Cardiac muscle cell (in vitro differentiated cells and primary cell): ENCODE measurements at places on chromosomes 5 and 9.
A peak's percentile ranks its signal among the peaks of the same experiment; 100 is the strongest.

DNA sequence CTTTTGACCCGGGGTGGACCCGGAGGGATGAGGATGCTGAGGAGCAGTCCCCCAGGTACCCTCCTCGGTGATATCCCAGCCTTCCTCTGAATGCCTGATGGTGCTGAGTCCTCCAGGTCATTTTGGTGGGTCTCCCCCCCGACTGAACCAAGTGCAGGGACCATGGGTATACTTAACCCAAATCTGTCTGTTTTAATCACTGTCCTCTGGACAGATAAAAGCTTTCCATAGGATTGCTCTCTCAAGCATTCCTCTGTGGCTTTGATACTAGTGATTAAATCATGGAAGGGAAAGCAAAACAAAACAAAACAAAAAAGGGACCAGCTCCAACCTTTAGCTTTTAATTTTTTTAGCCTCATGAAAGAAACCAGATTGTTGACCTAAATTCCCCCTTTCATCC lies 26.0 kb downstream of the PAPPA start:
- no peaks in the 10 kb centered on the region for H3K36me3 ChIP-seq
- no peak overlapping the region for H3K4me3 ChIP-seq
- DNase-seq = no peak
- no peak overlapping the region for H3K27ac ChIP-seq

GRCh38 chr9:132935026-132935425 lies 9.4 kb downstream of the TSC1 start:
- H3K36me3 ChIP-seq = no peaks in the 10 kb centered on the region
- no peak for DNase-seq
- no peaks in the 10 kb centered on the region for H3K27me3 ChIP-seq
- H3K27ac ChIP-seq = no peak overlapping the region

DNA sequence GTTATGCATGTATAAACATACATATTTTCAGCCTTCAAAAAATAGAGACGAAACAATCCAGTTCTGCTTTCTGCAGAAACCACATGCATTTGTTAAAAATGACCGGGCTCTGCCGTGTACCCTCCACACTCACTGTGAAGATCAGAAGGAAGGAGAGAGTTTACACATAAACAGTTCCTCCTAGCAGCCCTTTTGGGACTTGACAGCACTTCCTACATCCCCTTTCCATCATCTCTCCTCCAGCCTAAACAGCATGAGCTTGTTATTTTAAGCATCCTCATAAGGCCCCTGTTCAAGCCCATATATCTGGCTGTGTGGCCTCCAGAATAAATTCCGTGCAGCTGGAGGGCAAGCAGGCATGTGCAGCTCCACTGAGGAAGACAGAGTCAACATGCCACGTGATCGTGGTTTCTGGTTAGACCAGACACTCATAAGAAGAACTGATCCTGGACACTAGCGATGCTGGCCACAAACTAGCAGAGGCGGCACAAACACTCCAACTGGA lies 42.2 kb downstream of the NIPAL4 start:
- no peaks in the 10 kb centered on the region for H3K36me3 ChIP-seq
- no peaks in the 10 kb centered on the region for H3K27me3 ChIP-seq
- no peak overlapping the region for H3K27ac ChIP-seq
- no peak for DNase-seq
- H3K4me3 ChIP-seq = no peak overlapping the region
- H3K4me1 ChIP-seq = no peaks in the 10 kb centered on the region

DNA sequence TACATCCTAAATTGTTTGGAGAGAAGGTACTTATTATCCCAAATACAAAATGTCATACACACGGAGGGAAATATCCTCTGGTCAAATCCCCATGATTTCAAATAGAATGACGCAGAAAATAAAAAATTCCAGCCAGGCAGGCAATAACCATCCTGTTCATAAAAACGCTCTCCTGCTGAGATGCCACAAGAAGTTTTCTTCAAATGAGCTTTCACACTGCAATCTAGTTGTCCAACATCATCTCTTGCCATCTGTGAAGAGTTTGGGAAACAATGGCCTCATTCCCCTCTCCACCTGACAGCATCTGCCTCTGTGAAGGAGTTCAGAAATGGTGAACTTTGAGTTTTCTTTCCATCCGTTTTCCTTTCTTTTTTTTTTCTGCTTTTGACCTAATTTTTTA lies 83.3 kb upstream of the SLC30A5 start:
- H3K36me3 ChIP-seq = no peaks in the 10 kb centered on the region
- no peak for DNase-seq
- no peaks in the 10 kb centered on the region for H3K27me3 ChIP-seq
- no peaks in the 10 kb centered on the region for H3K4me1 ChIP-seq
- no peak overlapping the region for H3K4me3 ChIP-seq

GRCh38 chr5:154178661-154179060 lies 11.9 kb upstream of the GALNT10 start:
- H3K4me3 ChIP-seq = no peak overlapping the region
- H3K27ac ChIP-seq = no peak overlapping the region
- DNase-seq = no peak
- H3K27me3 ChIP-seq = peaks cover 48% of the 10 kb centered on the region

DNA sequence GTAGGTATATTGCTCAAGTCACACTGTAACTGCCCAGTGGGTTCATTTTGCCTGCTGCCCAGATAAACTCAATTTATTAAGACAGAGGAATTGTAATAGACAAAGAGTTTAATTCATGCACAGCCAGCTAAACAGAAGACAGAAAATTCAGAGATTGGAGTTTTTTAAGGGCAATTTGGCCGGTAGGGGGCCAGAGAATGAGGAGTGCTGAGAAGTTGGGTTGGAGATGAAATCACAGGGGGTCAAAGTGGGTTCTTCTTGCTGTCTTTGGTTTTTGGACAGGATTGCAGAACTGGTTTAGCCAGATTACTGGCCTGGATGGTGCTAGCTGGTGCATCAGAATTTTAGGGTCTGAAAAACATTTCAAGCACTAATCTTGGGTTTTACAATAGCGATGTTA lies 20.7 kb upstream of the IL33 start:
- H3K4me3 ChIP-seq = no peak overlapping the region
- H3K4me1 ChIP-seq = no peaks in the 10 kb centered on the region
- no peak overlapping the region for H3K27ac ChIP-seq
- H3K36me3 ChIP-seq = no peaks in the 10 kb centered on the region

GRCh38 chr5:16411235-16411634 lies 54.4 kb downstream of the ZNF622 start:
- DNase-seq = no peak
- no peak overlapping the region for H3K27ac ChIP-seq
- H3K4me1 ChIP-seq = no peaks in the 10 kb centered on the region
- no peak overlapping the region for H3K4me3 ChIP-seq

- no peaks in the 10 kb centered on the region for H3K27me3 ChIP-seq
- H3K36me3 ChIP-seq = no peaks in the 10 kb centered on the region
- no peak overlapping the region for H3K27ac ChIP-seq
- DNase-seq = no peak
These were observed 350.8 kb downstream of the DMRT2 start for GRCh38 chr9:1400983-1401382.

DNA sequence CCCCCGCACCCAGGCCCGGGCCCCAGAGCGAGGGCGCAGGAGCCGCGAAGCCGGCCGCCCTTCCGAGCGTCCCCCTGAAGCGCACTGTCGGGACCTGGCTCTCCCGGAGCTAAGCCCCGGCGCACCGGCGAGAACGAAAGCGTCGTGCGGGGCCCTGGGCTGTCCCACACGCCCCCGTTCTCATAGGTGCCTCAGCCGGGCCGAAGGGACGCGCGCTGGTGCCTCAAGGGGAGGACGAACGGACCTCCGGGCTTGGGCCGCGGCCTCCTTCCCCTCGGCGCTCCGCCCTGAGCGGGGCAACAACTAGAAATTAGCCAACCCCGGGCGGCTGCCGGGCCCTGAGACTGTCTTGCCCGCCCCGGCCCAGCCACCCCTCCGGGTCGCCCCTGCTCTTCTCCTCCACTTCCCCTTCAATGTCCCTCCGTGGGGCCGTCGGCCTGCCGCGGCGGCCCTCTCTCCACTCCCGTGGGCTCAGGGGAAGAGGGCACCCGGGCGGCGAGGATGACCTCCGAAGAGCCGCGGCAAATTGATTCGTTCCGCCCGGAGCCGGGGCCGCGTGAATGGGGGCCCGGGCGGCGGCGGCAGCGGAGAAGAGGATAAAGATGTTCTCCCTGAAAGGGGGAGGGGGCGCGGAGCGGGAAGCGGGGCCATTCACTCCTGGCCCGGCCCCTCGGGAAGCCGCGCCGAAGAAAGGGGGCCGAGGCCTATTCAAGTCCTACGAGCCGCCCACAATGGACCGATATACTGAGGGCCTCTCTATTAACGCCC lies 3.5 kb upstream of the PRDM12 start:
- H3K4me3 ChIP-seq = peak overlapping the region; percentile 3
- H3K4me1 ChIP-seq = peaks cover 4% of the 10 kb centered on the region
- no peak for DNase-seq

- no peak for DNase-seq
- H3K36me3 ChIP-seq = no peaks in the 10 kb centered on the region
- H3K4me1 ChIP-seq = no peaks in the 10 kb centered on the region
- no peaks in the 10 kb centered on the region for H3K27me3 ChIP-seq
- no peak overlapping the region for H3K4me3 ChIP-seq
- H3K27ac ChIP-seq = no peak overlapping the region
These were observed 65.5 kb downstream of the RORB start for GRCh38 chr9:74562611-74563010.

GRCh38 chr9:34993502-34994259 lies 4.1 kb downstream of the DNAJB5 start:
- H3K27ac ChIP-seq = peak overlapping the region; percentile 98
- H3K4me3 ChIP-seq = no peak overlapping the region
- H3K4me1 ChIP-seq = peaks cover 62% of the 10 kb centered on the region
- H3K27me3 ChIP-seq = no peaks in the 10 kb centered on the region
- H3K36me3 ChIP-seq = peaks cover 6% of the 10 kb centered on the region

GRCh38 chr5:13955896-13956295 lies 11.4 kb upstream of the DNAH5 start:
- no peak for DNase-seq
- H3K27ac ChIP-seq = no peak overlapping the region
- H3K36me3 ChIP-seq = no peaks in the 10 kb centered on the region
- H3K4me3 ChIP-seq = no peak overlapping the region

- H3K4me3 ChIP-seq = no peak overlapping the region
- DNase-seq = no peak
- H3K4me1 ChIP-seq = no peaks in the 10 kb centered on the region
- H3K27me3 ChIP-seq = no peaks in the 10 kb centered on the region
- peaks cover 56% of the 10 kb centered on the region for H3K36me3 ChIP-seq
These were observed 35.1 kb downstream of the NDST1 start for GRCh38 chr5:150542933-150543445.

DNA sequence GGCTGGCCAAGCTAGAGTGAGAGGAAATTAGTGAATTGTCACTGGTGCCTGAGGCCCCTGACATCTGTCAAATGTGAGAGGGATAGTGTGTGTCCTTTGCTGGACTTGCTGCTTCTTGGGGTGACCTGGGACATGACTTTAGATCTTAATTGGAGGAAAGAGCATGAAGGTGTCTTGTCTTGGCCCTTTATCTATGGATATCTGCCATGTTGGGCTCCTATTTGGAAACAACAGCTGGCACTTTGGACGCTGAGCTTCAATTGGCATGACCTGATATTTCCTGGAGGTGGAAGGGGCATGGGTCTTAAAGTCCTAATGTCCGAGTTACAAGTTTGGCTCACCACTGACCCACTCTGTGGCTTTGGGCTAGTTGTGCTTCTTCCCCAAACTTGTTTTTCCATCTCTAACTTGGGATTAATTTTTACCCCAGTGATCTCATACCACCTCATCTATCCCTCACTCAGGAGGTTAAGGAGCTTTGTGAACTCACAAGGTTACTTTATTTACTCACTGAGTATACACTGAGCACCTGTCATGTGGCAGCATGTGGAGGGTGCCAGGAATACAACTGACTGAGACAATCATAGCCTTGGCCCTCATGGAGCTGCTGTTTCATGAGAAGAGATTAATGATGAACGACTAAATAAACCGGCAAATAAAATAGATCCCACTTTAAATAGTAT lies 30.1 kb upstream of the CXCL14 start:
- H3K27me3 ChIP-seq = peaks cover 13% of the 10 kb centered on the region
- no peaks in the 10 kb centered on the region for H3K36me3 ChIP-seq
- no peaks in the 10 kb centered on the region for H3K4me1 ChIP-seq
- H3K27ac ChIP-seq = no peak overlapping the region
